Cardiac septum (tissue), 1 donor: ENCODE measurements at places on chromosomes 16 and 17.

DNA sequence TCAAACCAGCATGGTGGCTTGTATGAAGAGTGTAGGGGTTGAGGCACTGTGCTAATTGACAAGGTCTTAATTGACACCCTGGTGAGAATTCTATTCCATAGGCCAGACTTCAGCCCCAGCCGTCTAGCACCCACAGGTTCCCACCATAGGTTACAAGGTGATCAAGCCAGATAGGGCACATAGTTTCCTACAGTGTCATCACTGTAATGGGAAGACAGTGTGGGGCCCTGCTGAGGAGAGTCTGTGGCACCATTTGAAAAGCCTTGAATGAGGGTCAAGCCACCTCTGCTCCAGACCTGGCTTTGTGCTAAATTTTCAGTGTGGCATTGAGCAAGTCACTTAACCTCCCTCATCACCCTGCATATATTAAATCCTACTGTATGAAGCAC lies 36.2 kb downstream of the YPEL2 start:
- no peak for DNase-seq

DNA sequence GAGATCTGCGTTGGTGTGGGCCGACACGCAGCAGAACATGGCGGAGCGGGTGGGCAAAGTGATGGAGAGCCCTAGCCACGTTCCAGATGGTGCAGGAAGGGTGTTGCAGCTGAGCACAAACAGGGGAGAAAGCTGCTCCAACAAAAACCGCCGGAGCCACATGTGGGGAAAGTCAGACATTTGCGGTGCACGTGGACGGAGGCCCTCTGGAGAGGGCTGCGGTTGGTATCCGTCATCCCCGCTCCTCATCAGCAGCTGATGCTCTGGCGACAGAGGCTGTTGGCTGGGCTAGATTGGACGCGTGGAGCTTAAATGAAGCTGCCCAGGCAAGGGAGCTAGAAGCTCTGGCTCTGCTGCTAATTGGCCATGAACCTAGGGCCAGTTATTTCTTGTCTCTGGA lies 43.5 kb upstream of the ADCY9 start:
- no peak for DNase-seq

- DNase-seq: no peak
Observed at GRCh38 chr16:56197192-56197992, 6.1 kb downstream of the GNAO1 start.

- no peak for DNase-seq
Observed at GRCh38 chr16:50901062-50901461, 159.2 kb downstream of the CYLD start.
